ENCODE measurements at places on chromosomes 11 and 22. TPM values are rescaled to one million over a fixed set of nuclear protein-coding genes. Genes with fewer than 3 reads are reported as not detected.

- H3K27ac ChIP-seq = no peak overlapping the region
- H3K4me3 ChIP-seq = no peak overlapping the region
- peaks cover 21% of the 10 kb centered on the region for H3K4me1 ChIP-seq
Measured at GRCh38 chr22:46629291-46629690, 9.1 kb downstream of the GRAMD4 start.

- no peak overlapping the region for H3K27ac ChIP-seq
- H3K36me3 ChIP-seq = peaks cover 8% of the 10 kb centered on the region
Measured at GRCh38 chr22:24536089-24536488, 18.8 kb downstream of the GUCD1 start.

Gene ATM
- total RNA-seq = 81.6 TPM

Gene TRIM48
- total RNA-seq = not detected

DNA sequence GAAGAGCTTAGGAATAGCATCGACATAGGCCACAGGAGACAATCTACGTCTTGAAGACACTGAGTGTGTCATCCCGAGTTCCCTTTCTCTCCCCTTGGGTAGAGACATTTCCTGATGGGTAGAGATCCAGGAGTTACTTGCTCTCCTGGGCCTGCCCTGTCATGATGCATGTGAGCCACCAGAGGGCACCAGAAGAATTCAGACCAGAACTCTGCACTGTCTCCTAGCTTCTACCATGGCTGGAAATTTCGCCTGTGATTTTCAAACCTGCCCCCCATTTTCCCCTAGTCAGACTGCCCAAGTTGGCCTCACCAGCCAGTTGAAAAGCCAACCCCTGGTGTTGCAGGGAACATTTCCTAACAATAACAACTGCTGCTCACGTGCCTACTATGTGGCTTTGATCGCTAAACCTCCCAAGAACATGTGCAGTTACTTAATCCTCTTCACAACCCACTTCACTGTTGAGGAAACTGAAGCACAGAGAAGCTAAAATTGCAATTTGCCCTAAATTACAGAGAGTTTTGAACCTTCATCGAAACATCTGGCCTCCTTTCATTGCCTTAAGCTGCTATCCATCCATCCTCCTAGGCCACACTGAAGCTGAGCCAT, 47.2 kb downstream of the C11orf58 start:
- H3K27ac ChIP-seq = no peak overlapping the region
- no peak overlapping the region for H3K4me3 ChIP-seq
- DNase-seq = no peak
- H3K4me1 ChIP-seq = peaks cover 5% of the 10 kb centered on the region
- H3K36me3 ChIP-seq = no peaks in the 10 kb centered on the region

Gene LMNTD2
- total RNA-seq = 16.5 TPM

All from mesothelial cell of epicardium (in vitro differentiated cells).